Stimulated activated CD4-positive, alpha-beta T cell treated with anti-CD3 and anti-CD28 coated beads, Interleukin-1b, Interleukin-23, amount 100 ng/mL, for 1 hour (primary cell): ENCODE measurements at places on chromosomes 5 and 9.

DNA sequence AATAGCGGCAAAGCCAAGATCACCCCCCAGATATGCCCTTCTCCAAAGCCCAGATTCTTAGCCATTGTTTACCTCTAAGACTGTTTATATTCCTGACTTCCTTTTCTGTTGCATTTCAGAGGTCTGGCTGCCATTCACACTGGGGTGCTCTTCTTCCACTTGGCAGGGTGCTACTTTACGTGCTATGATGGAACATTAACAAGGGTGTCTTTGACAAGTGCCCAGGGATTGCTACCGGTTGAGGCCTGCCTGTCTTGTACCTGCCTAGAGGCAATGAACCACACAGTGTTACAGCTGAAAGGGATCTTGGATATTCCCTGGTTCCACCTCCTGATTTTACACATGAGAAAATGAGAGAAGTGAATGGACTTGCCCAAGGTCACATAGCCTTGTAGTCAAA, 352.1 kb upstream of the KIF2A start:
- DNase-seq = no peak

- DNase-seq = no peak
Observed at GRCh38 chr5:1799110-1799601, 481 bp downstream of the MRPL36 start.

DNA sequence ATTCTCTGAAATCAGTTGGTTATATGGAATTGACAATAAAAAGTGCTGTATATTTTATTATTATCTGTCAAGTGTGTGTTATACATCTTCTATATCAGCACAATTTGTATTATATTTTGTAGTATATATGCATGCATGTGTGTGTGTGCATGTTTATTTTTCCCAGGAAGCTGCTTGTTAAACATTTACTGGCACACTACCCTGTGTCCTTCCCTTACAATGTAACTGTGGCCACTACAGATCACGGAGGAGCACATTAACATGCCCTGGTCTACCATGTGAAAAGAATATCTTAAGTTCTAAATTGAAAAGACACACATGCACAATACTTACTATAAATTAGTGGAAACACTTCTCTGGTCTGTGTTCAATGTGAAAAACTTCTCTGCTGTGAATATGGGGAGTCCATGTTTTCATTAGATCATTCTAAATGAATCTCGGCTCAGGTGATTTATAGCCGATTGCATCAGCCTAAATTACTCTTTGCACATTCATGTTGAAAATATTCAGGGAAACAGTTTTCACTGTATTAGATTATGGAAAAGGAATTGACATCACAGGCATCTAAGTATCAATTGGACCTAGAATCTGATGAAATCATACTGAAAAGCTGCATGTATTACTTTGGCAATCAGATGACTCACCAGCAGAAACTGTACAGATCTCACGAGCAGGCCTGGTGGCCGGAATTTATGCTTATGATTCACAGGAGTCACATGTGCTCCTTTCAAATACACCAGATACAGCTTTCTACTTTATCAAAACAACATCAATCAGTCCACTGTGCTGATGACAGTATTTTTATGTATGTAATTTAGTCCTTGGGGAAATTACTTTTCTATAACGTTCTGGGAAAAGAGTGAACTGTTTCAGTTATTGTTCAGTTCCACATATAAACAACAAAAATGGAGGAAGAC, 39.4 kb downstream of the LURAP1L start:
- no peak for DNase-seq

DNA sequence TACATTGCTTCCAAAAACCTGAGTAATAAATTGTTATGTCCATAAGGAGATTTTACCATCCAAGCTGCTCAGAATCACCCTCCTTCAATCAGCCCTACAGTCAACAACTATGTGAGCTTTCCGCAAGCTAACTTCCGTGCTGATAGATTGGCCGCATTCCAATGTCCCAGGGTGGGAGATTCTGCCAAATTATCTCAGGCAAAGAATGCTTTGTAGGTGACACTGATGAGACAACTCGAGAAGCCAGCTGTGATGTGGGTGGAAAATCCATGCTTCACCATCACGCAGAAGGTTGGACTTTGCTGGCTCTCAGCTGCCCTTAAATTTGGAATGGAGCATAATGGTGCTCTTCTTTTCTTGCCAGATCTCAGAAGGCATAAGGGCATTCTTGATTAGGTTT, 44.9 kb upstream of the HCN1 start:
- no peak for DNase-seq

GRCh38 chr9:108894225-108894997, 32.3 kb downstream of the ACTL7A start:
- no peak for DNase-seq

GRCh38 chr9:90546200-90546599, 96.4 kb downstream of the DIRAS2 start:
- DNase-seq = no peak

- DNase-seq = no peak
Observed at GRCh38 chr9:133709015-133709611, 29.0 kb downstream of the SARDH start.

DNA sequence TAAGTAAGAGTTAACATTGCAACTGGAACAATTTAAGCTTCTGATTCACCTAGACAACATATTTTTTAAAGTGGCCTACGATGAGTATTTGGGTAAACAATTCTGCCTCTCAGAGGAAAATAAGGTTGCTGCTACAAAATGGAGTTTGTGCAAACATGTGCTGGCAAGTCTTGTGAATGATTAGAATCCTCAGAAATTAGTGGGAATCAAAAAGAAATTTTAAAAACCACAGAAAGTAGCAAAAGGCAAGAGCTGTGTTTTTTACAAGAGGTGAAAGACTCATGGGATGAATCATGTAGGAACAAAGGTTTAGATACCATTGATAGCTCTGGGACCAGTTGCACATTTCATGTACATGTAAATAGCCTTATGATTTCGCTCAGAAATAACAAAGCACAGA, 561.6 kb downstream of the TAF11L14 start:
- DNase-seq = no peak

GRCh38 chr5:150653145-150653761, 7.8 kb upstream of the MYOZ3 start:
- DNase-seq = no peak

GRCh38 chr5:172380987-172381643, 73.2 kb downstream of the SH3PXD2B start:
- no peak for DNase-seq

DNA sequence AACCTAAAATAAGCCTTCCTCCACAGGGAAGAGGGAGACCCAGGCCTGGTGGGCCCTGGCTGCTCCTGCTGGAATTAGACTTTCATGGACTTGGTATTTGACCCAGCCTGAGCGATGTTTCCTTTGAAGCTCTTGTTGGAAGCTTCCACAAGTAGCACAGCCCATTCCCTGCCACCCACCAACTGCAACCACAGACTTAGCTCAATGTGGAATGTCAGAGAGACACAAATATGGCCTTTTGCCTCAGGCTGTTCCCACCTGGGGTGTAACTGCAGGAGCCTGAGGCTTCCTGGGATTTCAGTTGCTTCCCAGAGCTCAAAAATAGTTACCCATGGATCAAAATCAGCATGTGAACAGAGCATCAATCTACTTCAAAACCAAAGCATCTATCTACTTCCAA, 70.3 kb upstream of the LHFPL2 start:
- DNase-seq = no peak

DNA sequence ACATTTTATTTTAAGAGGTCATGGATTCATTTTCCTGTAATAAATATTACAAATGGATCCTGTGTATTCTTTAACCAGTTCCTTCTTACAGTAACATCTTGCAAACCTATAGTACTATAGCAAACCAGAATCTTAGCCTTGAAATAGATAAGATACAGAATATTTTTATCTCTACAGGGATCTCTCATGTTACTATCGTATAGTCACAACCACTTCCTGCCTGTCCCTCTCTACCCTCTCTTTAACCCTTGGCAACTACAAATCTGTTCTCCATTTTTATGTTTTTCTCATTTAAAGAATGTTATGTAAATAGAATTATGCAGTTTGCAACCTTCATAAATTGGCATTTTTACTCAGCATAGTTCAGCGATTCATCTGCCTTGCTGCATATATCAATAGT, 454.0 kb downstream of the DIRAS2 start:
- no peak for DNase-seq

DNA sequence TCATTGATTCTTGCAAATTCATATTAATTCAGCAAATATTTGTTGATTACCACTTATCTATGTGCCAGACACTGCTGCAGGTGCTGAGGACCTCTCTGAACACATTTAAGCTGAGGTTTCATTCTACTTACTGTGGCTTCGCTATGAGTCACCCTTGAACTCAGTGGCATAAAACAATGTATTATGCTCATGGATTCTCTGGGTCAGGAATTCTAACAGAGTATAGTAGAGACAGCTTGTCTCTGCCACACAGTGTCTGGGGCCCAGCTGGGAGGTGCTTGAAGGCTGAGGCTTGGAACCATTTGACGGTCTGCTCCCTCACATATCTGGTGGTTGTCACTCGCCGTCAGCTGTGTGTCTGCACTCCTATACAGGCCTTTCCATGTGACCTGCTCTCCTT, 124.3 kb upstream of the NR3C1 start:
- DNase-seq = no peak

DNA sequence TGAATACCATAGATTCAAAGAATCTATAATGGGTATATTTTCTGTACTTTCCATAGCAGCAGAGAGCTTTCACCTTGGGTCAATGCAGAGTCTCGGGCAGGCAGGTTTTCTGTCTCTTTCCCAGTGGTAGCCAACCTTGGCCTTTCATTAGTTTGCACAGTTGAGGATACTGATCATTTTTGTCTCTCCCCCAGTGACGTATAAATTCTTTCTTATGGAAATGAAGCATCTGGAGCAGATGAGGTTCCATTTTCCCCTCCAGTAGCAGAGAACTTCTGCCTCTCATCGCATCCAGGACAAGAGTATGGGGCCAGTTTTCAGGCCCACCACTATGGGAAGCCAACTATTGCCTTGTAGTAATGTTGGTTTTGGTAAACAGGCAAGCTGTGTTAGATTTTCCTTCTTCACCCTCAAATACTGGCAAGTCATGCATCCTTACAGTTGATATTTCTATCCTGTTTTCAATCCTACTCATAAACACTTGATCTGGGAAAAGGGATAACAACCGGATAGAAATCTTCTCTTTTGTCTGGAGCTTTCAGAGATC, 845.2 kb upstream of the CDH18 start:
- no peak for DNase-seq

- no peak for DNase-seq
Observed at GRCh38 chr5:96330530-96331140, 102.4 kb downstream of the PCSK1 start.
